ENCODE measurements at places on chromosomes 6 and 20. TPM values are rescaled to one million over a fixed set of nuclear protein-coding genes. Genes with fewer than 3 reads are reported as not detected.

DNA sequence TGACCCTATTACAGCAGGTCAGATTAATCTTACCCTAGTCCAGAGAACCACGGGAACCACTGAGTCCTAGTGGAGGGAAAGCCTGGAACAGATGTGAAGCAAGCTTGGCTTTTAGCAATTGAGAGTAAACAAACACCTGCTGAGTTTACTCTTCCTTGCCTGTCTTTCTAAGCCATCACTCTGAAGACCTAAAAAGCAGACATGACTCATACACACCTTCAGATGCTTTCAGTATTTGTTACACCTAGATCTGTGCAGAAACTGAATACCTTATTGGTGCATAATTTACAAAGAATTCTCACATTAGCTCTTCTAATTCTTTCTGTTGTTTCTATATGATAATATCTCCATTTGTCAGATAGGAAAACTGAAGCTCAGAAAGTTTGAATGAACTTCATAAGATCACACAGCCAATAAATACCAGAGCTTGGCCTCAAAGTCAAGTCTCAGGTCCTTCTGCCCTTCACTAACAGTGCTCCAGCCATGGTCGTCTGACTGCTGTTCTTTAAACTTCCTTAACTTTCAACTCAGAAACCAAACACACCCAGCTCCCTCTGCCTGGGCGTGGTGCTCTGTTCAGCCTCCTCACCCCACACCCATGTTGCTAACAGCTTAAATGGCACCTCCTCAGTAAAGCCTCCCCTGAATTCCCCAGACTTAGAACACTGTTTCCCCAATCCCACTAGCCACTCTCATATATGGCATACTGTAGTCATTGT, 8.6 kb upstream of the GABBR1 start:
- no peak for DNase-seq

DNA sequence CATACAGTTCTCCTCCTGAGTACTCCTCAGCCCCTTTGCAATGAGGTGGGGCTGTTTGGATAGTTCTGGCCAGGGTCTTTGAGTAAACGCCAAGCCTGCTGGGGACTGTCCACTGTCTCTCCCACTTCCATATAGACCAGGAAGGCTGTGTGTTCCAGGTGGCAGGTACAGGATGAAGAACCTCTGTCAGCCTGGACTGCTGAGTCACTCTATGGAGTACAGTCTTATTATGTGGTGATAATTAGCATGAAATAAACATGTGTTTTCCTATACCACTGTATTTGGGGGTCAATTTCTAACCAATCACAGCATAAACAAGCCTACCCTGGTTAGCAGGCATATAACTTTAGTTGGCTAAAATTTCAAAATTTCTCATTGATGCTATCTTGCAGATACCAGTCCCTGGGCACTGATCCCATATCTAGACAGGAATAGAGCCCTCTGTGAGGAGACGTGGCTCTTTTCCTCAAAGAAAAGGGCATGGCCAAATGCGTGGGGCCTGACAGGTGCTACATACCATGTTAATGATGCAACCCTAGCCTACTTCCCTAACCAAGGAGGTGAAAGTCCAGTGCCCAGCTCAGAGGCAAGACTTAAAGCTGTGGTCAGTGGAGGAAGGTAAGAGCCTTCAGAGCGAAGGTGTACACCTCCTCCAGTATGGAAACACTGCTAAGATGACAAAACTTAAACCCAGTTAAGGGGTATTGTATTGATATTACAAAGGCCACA, 4.5 kb upstream of the ALDH8A1 start:
- DNase-seq = no peak

DNA sequence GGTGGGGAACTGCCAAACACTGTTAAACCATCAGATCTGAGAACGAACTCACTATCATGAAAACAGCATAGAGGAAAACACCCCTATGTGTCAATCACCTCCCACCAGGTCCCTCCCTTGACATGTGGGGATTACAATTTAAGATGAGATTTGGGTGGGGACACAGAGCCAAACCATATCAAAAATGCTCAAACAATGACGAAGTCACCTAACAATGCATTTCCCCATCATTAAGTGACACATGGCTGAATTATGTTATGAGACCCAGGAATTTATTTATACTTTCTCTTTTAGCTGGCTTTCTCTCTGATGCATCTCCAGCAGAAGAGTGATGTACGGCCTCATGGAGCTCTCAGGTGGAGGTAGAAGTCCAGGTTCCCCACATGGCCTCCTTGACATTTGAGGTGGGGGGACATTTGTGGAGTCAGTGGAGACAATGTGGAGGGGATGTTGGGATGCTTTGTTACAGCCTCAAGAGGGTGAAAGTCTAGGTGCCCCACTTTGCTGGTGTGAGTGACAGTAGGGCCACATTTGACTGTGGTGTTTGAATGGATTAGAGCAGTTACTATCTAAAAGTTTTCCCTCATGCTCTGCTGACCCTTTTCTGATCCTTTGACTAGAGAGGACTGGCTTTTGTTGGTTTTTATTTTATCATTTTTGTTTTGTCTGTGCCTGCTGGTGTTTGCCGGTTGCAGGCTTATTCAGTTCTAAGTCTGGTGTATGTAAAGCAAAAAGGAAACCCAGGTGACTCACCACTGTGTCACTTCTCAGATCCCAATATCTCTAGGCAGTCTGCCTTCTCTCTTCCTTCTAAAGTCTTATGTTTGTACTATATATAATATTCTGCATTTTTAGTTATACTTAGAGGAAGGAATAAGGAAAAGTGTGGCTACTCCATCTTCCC, 18.5 kb upstream of the DCBLD1 start:
- no peak for DNase-seq

DNA sequence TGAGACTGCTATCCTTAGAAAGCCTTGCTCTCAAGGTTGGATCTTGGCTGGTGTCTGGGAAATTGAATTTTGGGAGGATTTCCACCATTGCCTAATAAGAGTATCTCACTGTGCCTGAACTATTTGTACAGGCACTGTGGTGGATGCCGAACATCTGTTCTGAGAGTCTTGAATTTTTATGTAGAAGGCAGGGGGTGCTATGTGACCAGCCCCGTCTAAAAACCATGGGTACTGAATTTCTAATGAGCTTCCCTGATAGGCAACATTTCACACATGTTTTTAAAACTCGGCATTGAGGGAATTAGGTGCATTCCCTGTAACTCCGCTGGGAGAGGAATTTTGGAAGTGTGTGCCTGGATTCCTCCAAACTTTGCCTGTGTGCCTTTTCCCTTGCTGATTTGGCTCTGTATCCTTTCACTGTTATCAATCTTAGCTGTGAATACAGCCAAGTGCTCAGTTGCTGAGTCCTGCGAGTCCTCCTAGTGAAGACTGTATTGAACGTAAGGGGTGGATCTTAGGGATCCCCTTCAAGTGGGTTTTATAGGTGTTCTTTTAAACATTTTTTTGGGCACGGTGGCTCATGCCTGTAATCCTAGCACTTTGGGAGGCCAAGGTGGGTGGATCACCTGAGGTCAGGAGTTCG, 27.6 kb upstream of the SCAF8 start:
- DNase-seq = no peak

GRCh38 chr20:6079016-6079415, 25.2 kb upstream of the LRRN4 start:
- DNase-seq = no peak

DNA sequence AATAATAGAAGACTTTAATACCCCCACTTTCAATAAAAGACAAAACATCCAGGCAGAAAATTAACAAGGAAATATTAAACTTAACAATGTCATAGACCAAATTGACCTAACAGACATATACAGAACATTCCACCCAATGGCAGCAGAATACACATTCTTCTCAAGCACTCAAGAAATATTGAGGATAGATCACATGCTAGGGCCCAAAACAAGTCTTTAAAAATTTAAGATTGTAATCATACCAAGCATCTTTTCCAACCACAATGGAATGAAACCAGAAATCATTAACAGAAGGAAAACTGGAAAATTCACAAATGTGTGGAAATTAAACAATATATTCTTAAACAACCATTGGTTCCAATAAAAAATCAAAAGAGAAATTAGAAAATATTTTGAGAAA, 161.0 kb downstream of the COL12A1 start:
- DNase-seq = no peak

DNA sequence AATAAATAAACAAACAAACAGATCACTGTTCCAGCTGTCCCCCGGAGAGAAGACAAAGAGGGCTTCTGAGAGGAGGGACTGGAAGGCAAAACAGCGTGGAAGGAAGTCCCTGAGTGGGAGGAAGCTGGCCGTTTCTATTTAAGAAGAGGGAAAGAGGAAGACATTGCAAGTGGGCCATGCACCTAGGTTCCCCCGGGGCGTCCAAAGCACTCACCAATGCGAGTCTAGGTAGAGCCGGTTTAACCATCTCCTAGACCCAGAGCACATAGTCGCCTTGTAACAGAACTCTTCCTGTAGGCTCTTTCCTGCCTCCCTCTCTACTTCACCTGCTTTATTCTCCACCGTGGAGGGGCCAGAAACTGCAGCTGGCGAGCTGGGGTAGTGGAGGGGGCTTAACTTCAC, 158.4 kb downstream of the ZDHHC14 start:
- DNase-seq = no peak

- DNase-seq = no peak
Measured at GRCh38 chr6:42241915-42242314, 24.3 kb upstream of the MRPS10 start.

DNA sequence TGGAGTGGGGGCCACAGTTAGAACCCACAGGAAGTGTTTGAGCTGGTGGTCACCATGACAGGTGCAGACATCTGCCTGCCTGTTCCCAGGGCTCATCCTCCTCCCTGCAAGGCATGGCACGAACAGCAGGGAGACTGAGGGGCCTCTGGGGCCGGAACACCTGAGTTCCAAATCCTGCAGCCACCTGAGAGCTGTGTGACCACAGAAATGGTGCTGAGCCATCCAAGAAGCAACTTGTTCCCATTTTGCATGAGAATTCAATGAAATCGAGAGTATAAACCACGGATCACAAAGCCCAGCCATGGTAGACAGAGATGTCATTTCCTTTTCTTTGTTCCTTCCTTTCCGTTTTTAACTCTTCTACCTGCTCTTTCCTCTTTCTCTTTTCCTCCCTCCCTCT, 268.6 kb downstream of the FOXA2 start:
- DNase-seq = no peak

GRCh38 chr6:122694075-122694474, 83.9 kb downstream of the PKIB start:
- no peak for DNase-seq

DNA sequence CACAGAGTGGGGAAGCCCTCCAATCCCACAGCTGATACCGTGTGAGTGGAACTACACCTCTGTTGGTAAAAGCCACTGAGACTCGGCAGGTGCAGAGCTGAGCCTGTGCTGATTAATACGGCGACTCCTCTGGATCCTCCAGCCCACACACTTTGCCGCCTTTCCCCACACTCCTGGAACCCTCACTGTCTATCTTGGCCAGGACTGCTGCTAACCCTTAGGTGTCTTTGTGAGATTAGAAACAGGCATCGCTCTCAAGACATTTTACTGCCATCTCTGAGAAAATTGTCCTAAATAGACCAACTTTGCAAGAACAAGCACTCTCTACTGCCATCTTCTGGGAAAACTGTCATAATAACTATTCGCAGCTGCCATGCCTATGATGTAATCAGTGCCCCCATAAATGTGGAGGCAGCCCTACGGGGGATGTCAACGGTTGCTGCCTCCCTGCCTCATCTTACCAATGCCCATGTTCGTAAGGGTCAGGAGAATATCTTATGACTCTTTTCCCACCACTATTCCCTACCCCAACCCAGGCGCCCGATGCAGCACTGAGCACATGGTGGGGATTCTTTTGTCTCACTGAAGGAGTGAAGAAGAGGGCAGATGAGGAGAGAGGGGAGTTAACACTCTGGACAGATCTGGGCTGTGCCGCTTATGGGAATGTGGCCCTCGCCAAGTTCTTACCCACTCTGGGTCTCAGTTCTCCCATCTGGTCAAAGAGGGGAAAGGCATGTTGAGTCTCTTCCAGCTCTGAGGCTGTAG, 26.1 kb upstream of the KCNB1 start:
- no peak for DNase-seq

DNA sequence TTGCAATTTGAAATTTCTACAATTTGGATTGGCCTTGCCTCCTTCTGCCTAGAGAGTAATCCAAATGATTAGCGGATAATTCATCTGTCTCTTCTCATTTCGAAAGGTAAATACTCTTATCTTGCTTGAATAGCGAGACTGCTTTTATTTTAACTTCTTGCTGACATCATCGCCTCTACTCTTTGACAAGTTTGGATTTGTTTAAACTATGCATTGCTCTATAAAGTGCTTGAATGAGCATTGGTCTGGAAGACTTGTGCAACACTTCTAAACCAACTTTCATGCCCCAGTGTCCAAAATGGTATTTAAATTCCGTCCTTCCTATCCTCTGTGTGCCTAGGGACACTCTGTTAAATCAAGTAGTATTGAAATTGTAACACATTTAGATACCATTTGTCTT, 384.1 kb upstream of the SLC35B3 start:
- no peak for DNase-seq

- no peak for DNase-seq
Measured at GRCh38 chr20:57991211-57991881, 237.1 kb downstream of the ANKRD60 start.

DNA sequence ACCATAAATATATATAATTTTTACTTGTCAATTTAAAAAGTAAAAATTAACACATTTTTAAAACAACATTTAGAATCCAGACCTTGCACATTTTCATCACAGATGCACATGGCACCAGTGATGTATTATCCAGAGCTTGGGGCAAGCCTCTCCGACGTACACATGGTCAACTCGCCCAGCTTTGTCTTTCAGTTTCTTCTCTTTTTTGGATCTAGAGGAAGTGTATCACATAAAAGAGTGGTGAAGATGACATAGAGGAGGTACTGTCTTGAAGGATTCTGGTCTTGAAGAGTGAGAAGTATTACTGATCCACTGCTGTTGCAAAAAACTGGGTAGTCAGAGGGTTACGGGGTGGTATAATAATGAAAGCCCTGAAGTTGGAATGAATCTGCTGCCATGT, 46.9 kb upstream of the TAB2 start:
- DNase-seq = no peak

DNA sequence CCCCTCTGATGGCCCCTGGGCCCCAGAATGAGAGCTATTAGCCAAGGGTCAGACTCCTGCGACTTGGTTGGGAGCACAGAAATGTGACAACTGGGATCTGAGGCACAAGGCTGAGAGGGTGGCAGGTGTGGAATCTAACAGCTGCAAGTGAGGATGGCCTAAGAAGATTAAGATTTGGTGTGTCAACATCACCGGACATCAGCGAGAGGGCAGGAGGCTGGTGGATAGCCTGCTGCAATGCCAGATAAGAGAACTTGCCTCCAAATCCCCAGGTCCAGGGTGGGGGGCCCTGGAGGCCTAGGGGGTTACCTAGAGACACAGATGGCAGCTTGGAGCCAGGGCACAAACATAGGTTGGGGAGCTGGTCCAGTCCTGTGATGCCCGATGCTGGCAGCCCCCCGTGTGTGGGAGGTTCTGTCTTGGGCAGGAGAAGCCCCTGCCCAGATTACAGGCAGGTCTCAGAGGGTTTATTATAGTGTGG, 155.8 kb downstream of the GRM4 start:
- no peak for DNase-seq

The LIN28B gene
- total RNA-seq = 0.15 TPM

The OR2B3 gene
- not detected for total RNA-seq

The C6orf132 gene
- total RNA-seq = 0.29 TPM

The SIRPB1 gene
- total RNA-seq = 0.73 TPM

The AGPAT1 gene
- 28.2 TPM for total RNA-seq

The CHD6 gene
- 13.7 TPM for total RNA-seq

The SYNDIG1 gene
- total RNA-seq = not detected

The FAM209B gene
- total RNA-seq = 0.40 TPM

The MATN4 gene
- total RNA-seq = 0.13 TPM

The SALL4 gene
- total RNA-seq = 0.22 TPM

The LY6G6F gene
- total RNA-seq = not detected

The LRP11 gene
- 3.2 TPM for total RNA-seq

Measured in activated T-cell treated with anti-CD3 and anti-CD28 coated beads, Interleukin-2, amount 50 U/mL, for 4 hours (primary cell).